ENCODE measurements at places on chromosomes 11 and 22. TPM values are rescaled to one million over a fixed set of nuclear protein-coding genes. Genes with fewer than 3 reads are reported as not detected.

Gene BAD
- 83.8 TPM for total RNA-seq

Gene IL18BP
- 20.2 TPM for total RNA-seq

Gene NAV2
- 125 TPM for total RNA-seq

Gene TRIM51
- not detected for total RNA-seq

Gene GPHA2
- not detected for total RNA-seq

Gene FOLR1
- not detected for total RNA-seq

Gene CATSPERZ
- not detected for total RNA-seq

Gene AMOTL1
- 64.2 TPM for total RNA-seq

Gene MEN1
- 16.0 TPM for total RNA-seq

Gene SPECC1L
- 50.0 TPM for total RNA-seq

Gene TRIM48
- total RNA-seq: not detected

Gene POU2AF2
- total RNA-seq: not detected

Gene ART1
- total RNA-seq: not detected

Gene GLYAT
- total RNA-seq: not detected

Gene CYB5R2
- total RNA-seq: 21.3 TPM

Gene OOSP2
- not detected for total RNA-seq

Gene CTSC
- 49.0 TPM for total RNA-seq

Gene OR2AG2
- 0.35 TPM for total RNA-seq

Gene FREY1
- not detected for total RNA-seq

Gene RAG2
- not detected for total RNA-seq

All from thoracic aorta (tissue), 2 donors.